ENCODE measurements at places on chromosomes 3 and 15.

- no peak for DNase-seq
Observed at GRCh38 chr3:150022381-150023238, 51.9 kb upstream of the PFN2 start.

DNA sequence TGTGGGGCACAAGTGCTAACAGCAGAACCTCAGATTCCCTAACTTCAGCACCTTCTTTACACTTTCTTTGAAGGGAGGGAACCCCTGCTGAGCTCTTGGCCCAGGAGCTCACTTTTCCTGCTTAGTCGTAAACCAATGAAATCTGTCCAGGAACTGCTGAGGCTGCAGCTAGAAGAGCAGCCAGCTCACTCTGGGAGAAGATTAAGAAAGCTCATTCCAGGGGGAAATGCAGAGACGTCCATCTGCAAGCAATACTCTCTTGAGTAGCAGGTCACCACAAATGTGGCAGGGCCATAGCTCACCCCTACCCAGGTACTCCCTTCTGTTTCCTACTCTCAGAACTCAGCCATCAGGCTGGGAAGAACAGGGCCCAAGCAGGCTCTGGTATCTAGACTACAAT is 103.3 kb downstream of the WDR76 start:
- no peak for DNase-seq

DNA sequence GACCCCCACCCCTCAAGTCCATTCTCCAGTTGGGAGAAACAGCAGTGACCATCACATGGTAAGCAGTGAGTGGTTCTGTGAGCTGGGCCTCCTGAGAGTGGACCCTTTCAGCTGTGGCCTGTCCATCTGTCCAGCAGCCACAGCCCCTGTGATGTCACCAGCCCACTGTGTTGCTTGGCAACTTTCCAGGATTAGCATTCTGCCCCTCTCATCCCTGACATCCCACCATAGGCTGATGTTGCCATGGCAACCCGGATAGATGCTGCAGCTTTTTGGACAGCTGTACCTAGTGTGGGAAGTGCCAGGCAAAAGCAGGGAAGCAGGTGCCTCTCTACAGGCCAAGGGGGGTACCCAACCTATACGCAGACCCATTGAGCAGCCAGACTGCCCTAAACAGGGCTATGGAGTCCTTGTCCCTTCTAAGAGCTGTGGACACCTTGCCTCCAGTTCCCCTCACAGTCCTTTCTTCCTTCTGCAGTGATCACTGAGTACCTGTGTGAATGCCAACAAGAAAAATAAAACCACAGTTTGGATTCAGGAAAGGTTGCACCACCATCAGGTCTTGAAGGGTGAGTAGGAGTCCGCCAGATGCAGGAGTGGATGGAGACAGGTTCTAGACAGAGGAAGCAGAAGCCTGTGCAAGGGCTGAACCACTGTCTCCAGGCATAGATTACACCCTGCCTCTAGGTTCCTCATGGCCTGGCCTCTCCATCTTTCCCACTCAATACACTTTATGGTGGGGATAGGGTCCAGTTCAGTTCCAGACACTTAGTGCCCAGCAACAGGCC is at the start of gene DNAH1:
TSS of gene DNAH1 (plus strand) at position 343 of the 788 bp plus-strand sequence. CDS start 6,124 bp downstream, outside the sequence.
- DNase-seq, result no peak

DNA sequence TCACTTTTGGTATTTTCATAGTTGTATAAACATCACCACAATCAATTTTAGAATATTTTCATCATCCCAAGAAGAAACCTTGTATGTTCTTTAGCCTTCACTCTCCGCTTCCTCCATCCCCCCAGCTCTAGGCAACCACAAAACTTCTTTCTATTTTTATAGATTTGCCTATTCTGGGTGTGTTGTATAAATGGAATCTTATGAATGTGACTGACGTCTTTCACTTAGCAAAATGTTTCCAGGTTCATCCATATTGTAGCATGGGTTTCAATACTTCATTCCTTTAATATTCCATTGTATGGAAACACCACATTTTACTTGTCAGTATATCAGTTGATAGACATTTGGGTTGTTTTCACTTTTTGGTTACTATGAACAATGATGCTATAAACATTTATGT is 335.8 kb upstream of the GOLIM4 start:
- DNase-seq, result no peak

DNA sequence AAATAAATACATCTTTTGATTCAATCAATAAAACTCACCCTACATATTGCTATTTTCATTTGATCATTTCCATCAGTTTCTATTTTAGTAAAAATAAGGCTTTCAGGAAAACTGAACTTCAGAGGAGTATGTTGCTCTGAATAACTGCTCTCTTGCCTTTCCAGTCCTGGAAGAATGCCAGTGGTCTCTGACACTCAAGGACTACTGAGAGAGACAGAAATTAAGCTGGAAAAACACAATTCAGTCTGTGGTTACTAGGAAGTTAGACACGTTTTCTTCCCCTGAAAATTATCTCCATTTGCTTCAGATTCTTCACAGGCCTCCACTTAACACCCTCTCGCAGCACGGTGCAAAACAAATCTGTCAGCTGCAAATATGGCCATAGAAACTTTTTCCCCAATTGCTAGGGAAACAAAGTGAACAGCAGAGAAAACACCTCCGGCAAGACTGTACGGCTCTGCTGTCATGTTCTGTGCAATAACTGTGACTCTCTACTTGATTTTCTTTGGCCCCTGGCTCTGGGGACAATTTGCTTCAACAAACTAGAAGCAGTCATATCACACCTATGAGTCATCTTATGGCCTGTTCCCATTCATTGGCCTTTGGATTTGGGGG is 353.0 kb downstream of the MAGI1 start:
- no peak for DNase-seq

- no peak for DNase-seq
Observed at GRCh38 chr3:38916706-38917105, 100.7 kb upstream of the SCN10A start.

- DNase-seq, result no peak
Observed at GRCh38 chr3:129312671-129313414, 34.2 kb downstream of the HMCES start.

DNA sequence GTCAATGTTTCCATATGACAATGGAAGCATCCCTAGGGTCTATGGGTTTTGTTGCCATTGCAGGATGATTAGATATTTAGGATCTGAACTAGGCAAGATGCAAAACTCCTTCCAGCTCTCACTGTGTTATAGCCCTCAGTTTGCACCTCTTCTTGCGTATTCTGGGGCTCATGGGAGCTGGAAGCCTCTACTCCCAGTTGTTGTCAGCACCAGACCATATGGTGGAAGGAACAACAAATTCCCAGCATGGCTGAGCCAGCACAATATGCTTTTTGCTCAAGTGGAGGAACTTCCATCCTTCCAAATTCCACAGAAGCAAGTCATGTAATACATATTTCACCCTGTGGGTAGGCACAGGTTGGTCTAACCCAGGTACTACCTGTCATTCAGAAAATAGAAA is 18.5 kb upstream of the CTXND1 start:
- DNase-seq, result no peak

DNA sequence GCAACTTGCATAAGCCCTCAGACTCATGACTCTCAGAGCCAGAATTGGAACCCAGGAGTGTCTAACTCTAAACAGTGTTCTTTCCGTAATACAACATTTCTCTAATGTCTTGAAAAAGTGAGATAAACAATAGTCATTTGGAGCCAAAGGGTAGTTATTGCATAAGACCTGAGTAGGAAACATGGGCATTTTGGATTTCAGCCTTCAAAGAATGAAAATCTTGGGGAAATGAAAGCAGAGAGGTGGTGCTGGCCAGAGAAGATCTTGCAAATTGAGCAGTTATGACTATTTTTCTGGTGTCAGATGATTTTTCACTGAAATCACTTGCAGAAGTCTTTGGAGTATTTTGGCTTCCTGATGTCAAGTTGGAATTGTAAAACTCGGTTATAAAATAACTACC is 379.4 kb downstream of the DIPK2A start:
- DNase-seq, result no peak

DNA sequence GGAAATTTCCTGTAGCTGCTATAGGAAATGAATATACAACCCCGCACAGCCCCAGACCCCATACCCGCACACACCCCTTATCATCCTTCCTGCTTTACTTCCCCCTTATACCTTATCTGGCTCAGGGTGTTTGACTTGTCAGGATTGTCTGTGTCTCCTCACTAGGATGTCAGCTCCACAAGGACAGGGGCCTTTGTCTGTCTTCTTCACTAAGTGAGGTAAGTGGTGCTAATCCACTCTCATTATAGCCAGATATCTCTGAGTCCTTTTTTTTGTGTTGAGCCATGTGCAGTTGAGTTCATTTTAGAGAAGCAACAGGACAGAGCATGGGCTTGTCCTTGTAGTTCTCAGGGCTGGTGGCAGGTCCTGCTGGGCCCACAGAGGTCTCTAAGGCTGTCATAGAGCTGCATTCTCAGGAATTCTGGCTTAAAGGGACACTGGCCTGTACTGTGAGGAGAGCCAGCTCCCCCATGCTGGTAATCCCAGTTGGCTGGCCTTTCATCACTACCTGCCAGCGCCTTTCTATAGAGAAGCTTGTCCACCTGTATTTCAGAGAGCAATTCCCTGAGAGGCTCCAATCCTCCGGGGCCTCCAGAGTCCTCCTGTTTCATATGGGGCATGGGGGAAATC is 9.0 kb downstream of the KY start:
- no peak for DNase-seq

DNA sequence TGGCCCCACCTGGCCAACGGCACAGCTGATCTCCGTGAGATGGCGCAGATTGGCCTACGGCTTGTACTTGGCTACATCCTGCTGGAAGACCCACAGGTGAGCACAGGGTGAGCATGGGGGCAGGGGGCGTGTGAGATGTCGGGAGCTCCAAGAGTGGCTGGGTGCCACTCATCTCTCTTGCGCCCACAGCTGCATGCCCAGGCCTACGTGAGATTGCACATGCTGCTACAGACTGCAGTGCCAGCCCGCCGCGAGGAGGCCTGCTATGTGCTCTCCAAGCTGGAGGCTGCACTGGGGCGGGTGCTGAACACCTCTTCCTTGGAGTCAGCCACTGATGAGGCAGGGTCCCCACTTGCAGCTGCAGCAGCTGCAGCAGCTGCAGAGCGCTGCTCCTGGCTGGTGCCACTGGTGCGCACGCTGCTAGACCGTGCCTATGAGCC is 22.3 kb downstream of the NBEAL2 start:
- no peak for DNase-seq

- DNase-seq, result no peak
Observed at GRCh38 chr3:85652360-85652759, 693.6 kb downstream of the CADM2 start.

GRCh38 chr3:25151281-25151902 is 276.7 kb upstream of the RARB start:
- no peak for DNase-seq

DNA sequence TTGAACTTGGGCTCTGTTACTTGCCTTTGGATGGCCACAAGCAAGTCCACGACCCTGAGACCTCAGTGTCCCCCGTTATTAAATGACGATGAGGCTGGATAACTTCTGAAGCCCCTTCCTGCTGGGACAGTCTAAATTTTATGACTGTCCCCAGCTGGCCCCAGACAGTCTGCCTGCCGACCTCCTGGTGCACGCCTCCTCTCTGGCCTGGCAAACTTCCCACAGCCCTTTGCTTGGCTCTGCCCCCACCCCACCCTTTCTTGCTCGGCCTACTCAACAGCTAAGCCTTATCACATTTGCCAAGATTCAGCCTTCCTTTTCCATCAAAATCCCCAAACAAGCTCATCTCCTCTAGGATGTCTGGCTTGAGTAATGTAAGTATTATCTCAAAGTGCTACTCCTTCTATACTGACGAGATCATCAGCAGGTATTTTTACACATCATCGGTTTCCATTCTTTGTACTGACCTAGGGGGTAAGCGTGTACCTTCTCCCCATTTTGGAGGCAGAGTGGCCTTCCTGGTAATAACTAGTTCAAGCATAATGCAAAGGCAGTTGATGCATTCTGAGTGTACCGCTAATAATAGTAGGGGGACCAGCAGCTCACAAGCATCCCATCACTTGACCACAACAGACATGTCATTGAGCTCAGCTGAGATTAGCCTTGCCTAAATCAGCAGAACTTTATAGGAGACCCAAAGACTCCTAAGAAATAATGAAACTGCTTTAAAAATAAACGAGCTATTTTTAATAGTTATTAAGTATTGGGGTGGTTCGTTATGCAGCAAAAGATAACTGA is 120.8 kb upstream of the HACD2 start:
- DNase-seq, result no peak

DNA sequence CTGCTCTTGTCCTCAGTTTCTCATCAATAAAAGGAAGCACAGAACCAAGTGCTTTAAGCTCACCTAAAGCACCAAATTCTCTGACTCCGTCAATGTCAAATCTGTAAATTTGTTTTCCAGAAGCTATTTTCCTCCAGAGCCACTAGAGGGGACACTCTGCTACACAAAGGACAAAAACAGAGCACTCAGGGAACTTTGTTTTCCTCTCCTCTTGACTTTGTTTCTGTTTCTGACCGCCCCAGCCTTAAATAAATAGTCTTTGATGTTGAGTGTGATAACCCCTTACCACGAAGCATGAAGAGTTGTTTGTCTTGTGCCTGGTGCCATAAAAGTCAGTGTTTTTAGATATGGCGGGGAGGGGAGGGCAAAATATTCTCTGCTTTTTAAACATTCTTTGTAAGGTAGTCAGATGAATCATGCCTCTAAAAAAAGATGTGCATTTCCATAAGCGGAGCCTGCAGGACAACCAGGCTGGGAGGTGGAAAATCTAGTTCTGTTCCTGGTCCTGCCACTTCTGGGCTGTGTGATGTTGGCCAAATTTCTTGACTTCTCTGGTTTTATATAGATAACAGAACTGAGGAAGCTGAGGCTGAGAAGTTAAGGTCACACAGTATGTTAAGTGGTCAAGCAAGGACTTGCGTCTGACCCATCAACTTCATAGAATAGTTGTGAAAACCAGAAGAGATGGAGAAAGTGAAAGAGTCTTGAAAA is 7.3 kb upstream of the ZBTB38 start:
- no peak for DNase-seq

DNA sequence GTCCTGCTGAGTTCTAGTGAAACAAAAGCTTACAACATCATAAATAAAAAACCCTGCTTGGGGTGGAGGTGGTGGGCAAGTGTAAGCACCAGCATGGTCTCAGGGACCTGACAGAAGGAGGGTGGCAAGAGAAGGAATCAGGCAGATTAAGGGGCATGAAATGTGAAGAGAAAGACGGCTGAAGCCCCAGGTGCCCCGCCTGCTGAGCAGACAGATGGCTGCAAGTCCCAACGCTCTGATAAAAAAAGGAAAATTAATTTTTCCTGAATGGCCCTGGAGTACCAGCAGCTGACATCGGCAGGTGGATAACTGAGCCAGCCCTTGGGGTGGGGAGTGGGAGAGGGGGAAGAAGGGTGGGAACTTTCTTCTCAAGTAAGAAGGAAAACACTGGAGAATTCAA is 137.9 kb downstream of the XXYLT1 start:
- no peak for DNase-seq

DNA sequence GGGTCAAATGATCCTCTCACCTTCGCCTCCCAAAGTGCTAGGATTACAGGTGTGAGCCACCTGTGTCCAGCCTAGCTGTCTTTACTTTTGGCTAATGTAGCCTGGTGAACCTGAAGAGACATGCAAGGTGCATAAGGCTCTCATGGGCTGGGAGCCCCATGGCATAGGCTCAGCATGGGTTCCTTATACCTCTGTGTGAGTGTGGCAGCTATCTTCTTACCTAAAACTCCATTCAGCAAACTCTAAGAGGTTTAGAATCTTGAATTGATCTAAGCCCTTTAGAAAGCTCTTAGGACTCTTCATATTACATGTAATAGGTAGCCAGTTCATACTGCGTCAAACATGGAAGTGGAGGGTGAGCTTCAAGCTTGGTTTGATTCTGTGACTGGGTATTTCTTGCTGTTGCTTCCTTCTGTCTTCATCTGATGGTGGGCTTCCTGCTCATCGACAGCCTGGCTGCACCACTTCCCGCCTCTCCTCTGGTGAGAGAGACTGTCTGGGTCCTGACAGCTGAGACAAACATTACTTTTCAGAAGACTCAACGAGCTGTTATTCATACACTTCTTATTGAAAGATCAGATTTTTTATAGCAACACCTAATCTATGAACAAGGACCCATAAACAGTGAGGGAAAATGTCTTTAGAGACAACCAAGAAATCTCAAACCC is 19.2 kb upstream of the TKT start:
- no peak for DNase-seq
